ENCODE measurements at places on chromosomes 1 and 21. TPM values are rescaled to one million over a fixed set of nuclear protein-coding genes. Genes with fewer than 3 reads are reported as not detected.

SNAPIN gene
- total RNA-seq, result 66.1 TPM

AKR7A3 gene
- 0.43 TPM for total RNA-seq

TIE1 gene
- under 0.01 TPM for total RNA-seq

CORT gene
- not detected for total RNA-seq

GNG12 gene
- 201 TPM for total RNA-seq

CFH gene
- total RNA-seq, result 28.3 TPM

NSL1 gene
- total RNA-seq, result 42.3 TPM

TBX15 gene
- under 0.01 TPM for total RNA-seq

MEX3A gene
- total RNA-seq, result 1.9 TPM

KCNT2 gene
- 7.3 TPM for total RNA-seq

FCGR1A gene
- not detected for total RNA-seq

CTSK gene
- 139 TPM for total RNA-seq

OR2T33 gene
- total RNA-seq, result not detected

HCRTR1 gene
- total RNA-seq, result under 0.01 TPM

Measured in fibroblast of villous mesenchyme (primary cell).